Endodermal cell (in vitro differentiated cells): ENCODE measurements at places on chromosomes 4 and X.

DNA sequence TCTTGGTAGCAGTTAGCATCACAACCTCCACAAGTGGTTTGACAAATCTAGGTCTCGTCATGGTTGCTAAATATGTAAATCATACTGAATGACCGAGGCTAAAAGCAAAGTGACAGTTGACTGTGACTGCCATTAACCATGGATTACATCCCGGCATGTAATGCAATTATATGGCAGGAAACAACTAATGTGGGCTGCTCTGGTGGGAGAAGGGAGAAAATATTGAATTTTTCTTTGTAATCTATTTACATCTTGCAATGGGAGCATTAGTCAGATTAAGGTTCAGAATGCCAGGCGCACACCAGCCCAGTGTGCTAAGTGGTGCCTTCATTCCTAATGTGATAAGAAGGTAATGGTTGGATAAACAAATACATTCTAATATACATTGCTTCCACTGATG, 35.8 kb downstream of the UNC5C start:
- peaks cover 3% of the 10 kb centered on the region for H3K4me1 ChIP-seq
- no peak overlapping the region for H3K4me3 ChIP-seq
- no peaks in the 10 kb centered on the region for H3K36me3 ChIP-seq
- DNase-seq: no peak

- DNase-seq: no peak
- H3K27me3 ChIP-seq: no peaks in the 10 kb centered on the region
- no peaks in the 10 kb centered on the region for H3K4me1 ChIP-seq
Measured at GRCh38 chrX:123807835-123808416, 51.9 kb upstream of the XIAP start.

GRCh38 chr4:81214144-81214880, 710 bp downstream of the PRKG2 start:
- H3K27me3 ChIP-seq: peaks cover 88% of the 10 kb centered on the region
- DNase-seq: peak; percentile 77
- no peak overlapping the region for H3K27ac ChIP-seq
- H3K4me1 ChIP-seq: no peaks in the 10 kb centered on the region
- no peaks in the 10 kb centered on the region for H3K36me3 ChIP-seq
- peak overlapping the region; percentile 76 for H3K4me3 ChIP-seq

GRCh38 chrX:73683236-73683859, 120.4 kb downstream of the CHIC1 start:
- H3K4me3 ChIP-seq: no peak overlapping the region
- no peaks in the 10 kb centered on the region for H3K27me3 ChIP-seq
- H3K4me1 ChIP-seq: no peaks in the 10 kb centered on the region
- no peaks in the 10 kb centered on the region for H3K36me3 ChIP-seq
- no peak overlapping the region for H3K27ac ChIP-seq
- DNase-seq: no peak

- no peak overlapping the region for H3K4me3 ChIP-seq
- no peak overlapping the region for H3K27ac ChIP-seq
- no peaks in the 10 kb centered on the region for H3K27me3 ChIP-seq
Measured at GRCh38 chr4:113725963-113726362, 35.6 kb downstream of the CAMK2D start.

DNA sequence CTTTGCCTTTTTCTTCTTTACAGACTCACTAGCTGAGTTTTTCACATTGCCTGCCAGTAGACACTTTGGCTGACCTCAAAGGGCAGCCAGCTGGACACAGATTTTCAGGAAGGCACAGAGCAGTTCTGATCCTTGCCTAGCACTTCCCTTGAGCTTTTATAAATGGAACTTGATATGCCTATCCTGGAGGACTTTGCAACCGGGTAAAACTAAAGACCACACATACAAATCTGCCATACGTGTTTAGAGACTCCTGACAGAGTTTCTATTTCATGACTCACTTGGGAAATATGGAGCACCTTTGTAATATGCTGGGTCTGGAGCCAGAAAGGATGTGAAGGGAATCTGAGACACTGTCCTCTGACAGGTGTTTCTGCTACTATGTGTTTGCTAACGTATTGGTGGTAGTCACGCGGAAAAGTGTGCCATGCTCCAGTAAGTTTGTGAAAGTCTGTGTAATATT, 56.7 kb upstream of the RASSF6 start:
- no peak for DNase-seq
- H3K27ac ChIP-seq: no peak overlapping the region
- H3K36me3 ChIP-seq: no peaks in the 10 kb centered on the region
- H3K4me1 ChIP-seq: no peaks in the 10 kb centered on the region
- no peak overlapping the region for H3K4me3 ChIP-seq
- H3K27me3 ChIP-seq: no peaks in the 10 kb centered on the region

DNA sequence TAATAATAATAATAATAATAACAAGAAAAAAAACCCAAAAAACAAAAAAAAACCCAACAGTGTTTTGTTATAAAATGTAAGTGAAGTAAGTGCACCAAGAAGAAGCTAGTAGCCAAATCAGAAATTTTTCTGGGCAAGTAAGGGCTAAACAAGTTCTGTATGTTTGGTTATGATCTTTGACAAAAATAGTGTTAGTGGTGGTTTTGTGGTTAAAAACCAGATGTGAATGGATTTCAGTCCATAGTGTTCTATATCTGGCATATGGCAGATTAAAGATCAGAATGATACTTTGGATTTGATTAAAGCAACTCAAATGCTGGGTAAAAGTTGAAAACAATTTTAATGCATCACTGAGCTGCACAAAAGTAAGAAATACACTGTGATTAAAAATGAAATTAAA, 116.5 kb upstream of the NDST4 start:
- peaks cover 9% of the 10 kb centered on the region for H3K4me1 ChIP-seq
- DNase-seq: no peak
- no peak overlapping the region for H3K4me3 ChIP-seq
- no peaks in the 10 kb centered on the region for H3K36me3 ChIP-seq

DNA sequence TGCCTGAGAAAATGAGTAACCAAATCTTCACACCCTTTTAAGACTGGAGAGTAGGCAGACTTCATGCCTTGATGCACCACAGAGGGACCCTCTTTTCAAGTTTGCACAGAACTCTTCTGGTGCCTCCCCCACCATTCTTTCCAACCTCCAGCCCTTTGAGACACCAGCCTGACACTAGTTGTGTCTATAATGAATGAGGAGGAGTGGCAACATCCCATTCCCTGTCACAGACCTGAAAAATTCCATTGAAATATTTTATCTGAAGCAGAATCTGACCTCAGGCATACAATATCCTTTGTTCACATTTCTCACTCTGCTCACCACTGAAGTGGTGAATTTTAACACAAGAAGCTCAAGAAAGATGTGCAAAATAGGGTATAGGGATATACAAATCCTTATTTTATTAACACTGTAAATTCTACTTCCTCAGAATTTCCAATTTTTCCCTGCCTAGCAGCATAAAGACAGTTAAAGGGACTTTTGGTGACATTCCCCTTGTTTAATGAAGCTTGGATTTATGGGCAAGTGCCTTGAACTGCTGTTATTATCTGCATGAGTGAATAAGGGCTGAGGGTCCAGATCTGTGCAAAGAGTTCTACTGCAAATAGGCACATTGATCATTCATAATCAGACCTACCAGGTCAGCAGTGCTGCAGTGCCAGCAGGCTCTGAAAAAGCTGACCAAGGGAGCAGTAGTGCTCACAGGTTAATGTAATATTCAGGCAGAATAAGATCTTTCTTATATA, 149.9 kb upstream of the PAQR3 start:
- DNase-seq: no peak
- peak overlapping the region; percentile 33 for H3K27ac ChIP-seq
- no peaks in the 10 kb centered on the region for H3K27me3 ChIP-seq
- no peaks in the 10 kb centered on the region for H3K4me1 ChIP-seq
- H3K4me3 ChIP-seq: no peak overlapping the region
- H3K36me3 ChIP-seq: no peaks in the 10 kb centered on the region

- no peak overlapping the region for H3K4me3 ChIP-seq
- no peaks in the 10 kb centered on the region for H3K36me3 ChIP-seq
- H3K27me3 ChIP-seq: no peaks in the 10 kb centered on the region
- no peak overlapping the region for H3K27ac ChIP-seq
- DNase-seq: no peak
Measured at GRCh38 chr4:38266616-38267015, 306.4 kb downstream of the PTTG2 start.

DNA sequence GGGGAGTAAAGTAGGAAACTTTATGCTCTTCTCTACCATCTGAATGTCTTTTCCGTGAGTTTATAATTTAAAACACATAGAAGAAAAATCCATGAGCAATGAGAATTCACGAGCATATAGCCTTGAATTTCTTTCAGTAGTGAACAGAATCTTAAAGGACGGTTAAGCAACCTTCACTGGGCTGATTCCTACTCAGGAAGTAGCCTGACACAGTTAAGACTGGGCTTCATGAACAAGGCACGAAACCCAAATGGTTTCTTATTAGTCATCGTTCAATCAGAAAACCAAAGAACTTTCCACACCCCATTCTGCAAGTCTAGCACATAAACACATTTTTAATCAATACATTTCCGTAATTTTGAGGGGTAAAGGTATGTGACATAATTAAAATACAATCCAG, 95.8 kb downstream of the SH3KBP1 start:
- H3K27ac ChIP-seq: no peak overlapping the region
- DNase-seq: no peak
- H3K4me1 ChIP-seq: no peaks in the 10 kb centered on the region
- H3K27me3 ChIP-seq: no peaks in the 10 kb centered on the region
- no peak overlapping the region for H3K4me3 ChIP-seq

GRCh38 chrX:112786076-112786475, 54.6 kb downstream of the AMOT start:
- no peaks in the 10 kb centered on the region for H3K27me3 ChIP-seq
- no peaks in the 10 kb centered on the region for H3K4me1 ChIP-seq
- no peak for DNase-seq
- peaks cover 27% of the 10 kb centered on the region for H3K36me3 ChIP-seq
- H3K27ac ChIP-seq: no peak overlapping the region
